ENCODE measurements at places on chromosomes 13 and 19. TPM values are rescaled to one million over a fixed set of nuclear protein-coding genes. Genes with fewer than 3 reads are reported as not detected.

SYNGR4 gene
- not detected for polyA plus RNA-seq

SLC17A7 gene
- not detected for polyA plus RNA-seq

CDX2 gene
- polyA plus RNA-seq, result not detected

ZNF534 gene
- polyA plus RNA-seq, result not detected

ONECUT3 gene
- polyA plus RNA-seq, result not detected

MAP4K1 gene
- polyA plus RNA-seq, result 113 TPM

GRCh38 chr19:53182202-53182601, 11.0 kb downstream of the ZNF665 start:
- H3K36me3 ChIP-seq, result peaks cover 66% of the 10 kb centered on the region
- no peak overlapping the region for H3K27ac ChIP-seq
- no peak for DNase-seq
- H3K4me1 ChIP-seq, result no peaks in the 10 kb centered on the region
- no peak overlapping the region for H3K4me3 ChIP-seq

DNA sequence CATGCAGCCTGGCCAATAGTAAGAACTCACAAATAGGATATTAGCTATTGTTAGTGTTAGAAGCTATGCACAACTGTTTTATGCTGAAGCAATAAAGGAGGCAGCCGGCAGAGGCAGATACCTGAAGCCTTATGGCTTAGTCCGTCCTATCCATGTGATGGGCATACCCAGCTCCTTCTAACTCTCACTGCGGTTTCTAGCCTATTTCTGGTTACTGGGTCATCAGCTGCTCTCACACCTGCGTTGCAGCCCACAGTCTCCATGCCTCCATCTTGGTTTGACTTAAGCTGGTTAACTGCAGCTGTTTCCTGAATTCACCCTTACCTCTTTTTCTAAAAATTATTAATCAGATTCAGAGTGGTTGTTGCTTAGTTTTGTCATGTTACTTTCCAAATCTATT, 40.5 kb upstream of the CNMD start:
- no peaks in the 10 kb centered on the region for H3K4me1 ChIP-seq
- peaks cover 27% of the 10 kb centered on the region for H3K27me3 ChIP-seq
- H3K27ac ChIP-seq, result no peak overlapping the region
- no peaks in the 10 kb centered on the region for H3K36me3 ChIP-seq
- no peak for DNase-seq

- H3K27me3 ChIP-seq, result peaks cover 2% of the 10 kb centered on the region
- no peak overlapping the region for H3K4me3 ChIP-seq
- no peaks in the 10 kb centered on the region for H3K4me1 ChIP-seq
- no peaks in the 10 kb centered on the region for H3K36me3 ChIP-seq
These were observed 867.1 kb downstream of the UQCRFS1 start for GRCh38 chr19:28345811-28346210.

DNA sequence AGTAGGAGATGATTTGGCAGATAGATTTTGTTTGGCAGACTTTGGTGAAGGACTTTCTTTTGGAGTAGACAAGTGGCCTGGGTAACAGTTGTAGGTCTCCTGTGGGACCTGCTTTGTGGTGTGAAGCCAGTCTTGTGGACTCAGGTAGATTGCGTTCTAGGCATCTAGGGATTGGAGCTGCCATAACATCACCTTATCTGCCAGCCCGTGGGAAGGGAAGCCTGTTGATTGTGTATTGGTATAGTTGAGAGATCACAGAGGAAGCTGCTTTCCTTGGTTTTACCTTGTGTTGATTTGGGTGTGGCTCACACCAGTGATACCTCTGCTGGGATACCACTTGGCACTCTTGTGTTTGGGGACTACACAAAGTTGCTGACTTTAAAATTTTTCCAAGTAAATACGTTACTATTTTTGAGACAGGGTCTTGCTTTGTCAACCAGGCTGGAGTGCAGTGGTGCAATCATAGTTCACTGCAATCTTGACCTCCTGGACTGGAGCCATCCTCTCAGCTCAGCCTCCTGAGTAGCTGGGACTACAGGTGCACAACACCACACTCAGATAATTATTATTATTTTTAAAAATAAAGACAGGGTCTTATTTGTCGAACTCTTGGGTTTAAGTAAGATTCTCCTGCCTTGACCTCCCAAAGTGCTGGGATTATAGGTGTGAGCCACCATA, 7.8 kb downstream of the HNRNPM start:
- peak overlapping the region; percentile 72 for H3K27ac ChIP-seq
- peaks cover 90% of the 10 kb centered on the region for H3K4me1 ChIP-seq
